EL (cell line): ENCODE measurements at places on chromosomes 3 and 15.
A peak's percentile ranks its signal among the peaks of the same experiment; 100 is the strongest.

GRCh38 chr3:178706411-178706810 is 170.2 kb downstream of the KCNMB2 start:
- peak; percentile 5 for DNase-seq

DNA sequence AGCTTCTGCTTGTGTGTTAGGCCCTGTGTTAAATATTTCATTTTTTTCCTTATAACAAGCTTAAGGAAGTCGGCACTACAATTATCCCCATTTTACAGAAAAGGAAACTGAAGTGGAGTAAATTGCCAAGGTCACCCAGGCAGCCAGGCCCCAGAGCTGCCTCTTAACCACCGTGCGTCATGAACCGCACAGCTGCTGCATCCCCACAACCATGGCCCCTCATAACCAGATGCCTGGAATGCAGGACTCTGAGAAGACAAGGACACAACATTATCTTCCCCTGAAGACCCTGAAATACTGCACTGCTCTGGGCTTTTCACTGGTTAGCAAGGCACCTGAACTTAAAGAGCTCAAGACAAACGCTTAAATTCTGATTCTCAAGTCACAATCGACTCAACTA is 14.6 kb downstream of the LRIG1 start:
- no peak for DNase-seq

DNA sequence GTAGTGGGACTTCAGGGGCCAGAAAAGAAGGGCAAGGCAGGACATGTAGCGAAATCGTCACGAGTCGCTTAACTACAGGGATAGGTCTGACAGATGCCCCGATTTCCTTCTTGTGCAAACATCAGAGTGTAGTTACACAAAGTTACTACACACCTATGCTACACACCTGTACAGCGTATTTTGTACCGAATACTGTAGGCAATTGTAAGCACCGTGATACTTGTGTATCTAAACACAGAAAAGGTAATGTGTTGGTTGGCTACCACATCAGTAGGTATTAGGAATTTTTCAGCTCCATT is 515 bp upstream of the MTHFS start:
- no peak for DNase-seq

- no peak for DNase-seq
Observed at GRCh38 chr3:124438813-124439212, 291.4 kb upstream of the UMPS start.

DNA sequence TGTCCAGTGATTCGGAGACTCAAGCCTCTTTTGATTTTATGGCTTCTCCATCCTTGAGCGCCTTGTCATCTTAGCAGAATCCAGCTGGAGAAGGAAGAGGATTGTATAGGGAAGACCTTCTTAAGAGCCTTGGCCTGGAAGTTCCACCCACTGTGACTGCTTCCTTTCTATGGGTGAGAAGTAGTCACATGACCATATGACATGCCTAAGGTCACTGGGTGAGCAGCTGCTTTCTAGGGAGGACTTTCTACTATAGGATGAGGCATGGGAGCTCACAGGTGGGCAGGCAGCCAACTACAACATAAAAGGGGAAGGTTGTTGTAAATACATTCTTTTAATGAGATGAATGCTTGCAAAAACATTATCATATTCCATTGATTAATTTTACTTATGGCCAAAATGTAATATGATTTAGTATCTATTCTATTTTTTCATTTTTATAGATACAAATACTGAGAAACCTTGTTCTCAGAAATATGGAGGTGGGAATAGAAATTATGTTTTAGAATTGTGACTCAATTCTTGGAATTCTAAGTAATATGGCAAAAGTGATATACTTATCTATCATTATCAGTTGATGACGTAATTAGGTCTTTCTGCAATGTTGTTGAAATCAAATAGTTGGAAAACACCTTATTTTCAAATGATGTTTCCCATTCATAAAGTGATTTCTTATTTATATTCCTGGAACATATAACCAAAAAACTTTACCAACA is 53.6 kb upstream of the MINAR1 start:
- DNase-seq: peak; percentile 13

DNA sequence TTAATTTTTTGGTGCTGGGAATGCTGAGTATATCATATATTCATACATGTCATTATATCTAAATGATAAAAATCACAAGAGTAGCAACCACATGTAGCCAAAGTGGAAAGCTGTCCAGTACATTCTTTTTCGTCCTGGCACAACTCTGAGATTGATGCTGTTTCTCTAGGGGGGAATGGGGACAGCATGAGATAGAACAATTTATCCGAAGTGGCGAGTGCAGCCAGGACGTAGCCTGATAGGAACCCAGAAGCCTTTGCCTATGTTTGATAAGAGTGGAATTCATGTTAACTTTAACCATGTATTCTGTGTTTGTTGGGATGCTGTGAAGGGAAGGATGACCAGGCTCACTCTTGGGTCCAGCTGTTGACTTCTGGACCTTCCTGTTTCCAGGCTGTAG is 20.9 kb downstream of the PTPRG start:
- no peak for DNase-seq

GRCh38 chr15:57217778-57218598 is 158.3 kb upstream of the CGNL1 start:
- DNase-seq: peak; percentile 46

DNA sequence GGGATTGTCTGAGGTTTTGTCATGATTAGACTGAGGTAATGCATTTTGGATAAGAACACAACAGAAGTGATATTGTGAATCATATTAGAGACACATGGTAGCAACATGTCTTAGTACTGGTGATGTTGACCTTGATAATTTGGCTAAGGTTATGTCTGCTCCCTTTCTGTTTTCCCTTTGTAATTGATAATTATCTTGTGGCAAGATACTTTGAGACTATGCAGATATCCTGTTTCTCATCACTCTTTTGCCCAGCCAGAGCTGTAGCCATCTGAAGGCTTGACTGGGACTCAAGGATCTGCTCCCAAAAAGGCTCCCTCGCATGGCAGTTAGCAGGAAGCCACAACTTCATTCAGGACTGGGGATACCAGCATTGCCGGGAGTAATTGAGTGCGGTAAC is 35.3 kb upstream of the LARS2 start:
- DNase-seq: no peak

GRCh38 chr15:66838671-66839239 is 136.7 kb downstream of the SMAD6 start:
- peak; percentile 63 for DNase-seq
